Esophagus mucosa (tissue), 1 donor: ENCODE measurements at places on chromosomes 12 and 14. TPM values are rescaled to one million over a fixed set of nuclear protein-coding genes. Genes with fewer than 3 reads are reported as not detected.

DNA sequence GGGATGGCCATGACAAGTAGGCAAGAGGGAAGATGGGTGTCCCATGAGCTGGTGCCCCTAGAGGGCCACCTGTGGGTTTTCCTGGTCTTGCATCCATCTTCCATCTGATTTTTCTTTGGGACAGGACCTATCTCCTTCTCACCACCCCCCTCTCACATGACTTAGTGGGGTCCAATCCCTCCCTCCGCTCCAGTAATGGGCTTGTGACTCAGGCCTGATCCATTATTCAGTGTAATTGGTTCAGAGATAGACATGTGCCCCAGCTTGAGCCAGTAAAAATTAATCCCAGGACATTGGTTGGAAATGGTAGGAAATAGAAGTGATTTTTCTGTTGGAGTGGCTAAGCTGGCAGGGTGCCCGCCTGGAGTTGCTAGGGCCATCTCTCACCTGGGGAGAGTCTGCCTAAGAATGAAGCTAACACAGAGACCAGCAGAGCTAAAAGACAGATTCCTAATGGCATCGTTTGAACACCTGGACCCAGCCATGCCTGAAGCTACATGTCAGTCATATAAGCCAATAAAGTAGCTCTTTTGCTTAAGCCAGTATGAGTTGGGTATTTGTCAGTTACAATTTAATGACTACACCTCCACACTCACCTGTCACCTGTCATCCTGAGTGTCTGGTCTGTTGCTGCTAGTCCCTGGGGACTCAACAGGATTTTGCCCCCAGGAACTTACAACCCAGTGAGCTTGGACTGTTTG is 14.7 kb downstream of the RASAL1 start:
- ATAC-seq = no peak

- ATAC-seq = no peak
Observed at GRCh38 chr14:75196468-75196867, 20.1 kb upstream of the TMED10 start.

DNA sequence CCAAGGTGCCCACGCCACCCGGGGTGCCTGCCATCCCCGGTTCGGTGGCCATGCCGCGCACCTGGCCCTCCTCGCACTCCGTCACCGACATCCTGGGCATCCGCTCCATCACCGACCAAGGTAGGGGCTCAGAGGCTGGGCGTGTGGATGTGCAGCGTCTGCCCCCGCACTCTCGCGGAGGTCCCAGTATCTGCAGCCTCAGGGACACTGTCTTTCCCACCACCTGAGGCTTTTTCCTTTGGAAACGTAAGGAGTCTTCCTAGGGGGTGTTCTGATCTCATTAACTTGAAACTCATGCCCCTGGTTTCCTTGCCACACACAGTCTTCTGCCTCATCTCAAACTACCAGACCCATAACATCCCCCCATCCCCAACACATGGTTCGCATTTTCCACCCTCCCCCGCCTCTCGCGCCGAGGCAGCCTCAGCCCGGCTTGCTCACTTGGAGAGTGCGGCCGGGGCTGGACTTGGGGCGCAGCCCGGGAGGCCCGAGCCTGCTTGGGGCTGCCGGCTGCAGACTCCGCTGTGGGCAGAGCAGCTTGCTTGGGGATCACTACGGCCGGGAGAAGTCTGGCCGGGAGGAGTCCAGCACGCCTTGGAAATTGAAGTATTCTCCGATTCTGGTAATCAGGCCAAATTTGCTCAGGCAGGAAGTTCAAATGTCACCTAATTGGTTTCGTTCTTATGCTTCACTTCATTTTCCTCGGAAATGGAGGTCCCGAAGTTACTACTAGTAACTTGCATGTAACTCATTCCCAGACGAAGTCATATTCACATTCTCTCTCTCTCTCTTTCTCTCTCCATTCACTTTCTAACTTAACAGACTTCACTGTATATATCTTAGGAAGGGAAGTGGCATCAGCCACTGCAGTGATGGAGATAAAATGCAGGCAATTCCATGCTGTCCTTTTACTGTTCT is 2.0 kb downstream of the PAX9 start:
- ATAC-seq = no peak

Gene GLI1
- 0.72 TPM for total RNA-seq

- no peak for ATAC-seq
Observed at GRCh38 chr12:11905534-11905933, 165.2 kb upstream of the BCL2L14 start.
